ENCODE measurements at places on chromosomes 6 and 20. TPM values are rescaled to one million over a fixed set of nuclear protein-coding genes. Genes with fewer than 3 reads are reported as not detected.

DNA sequence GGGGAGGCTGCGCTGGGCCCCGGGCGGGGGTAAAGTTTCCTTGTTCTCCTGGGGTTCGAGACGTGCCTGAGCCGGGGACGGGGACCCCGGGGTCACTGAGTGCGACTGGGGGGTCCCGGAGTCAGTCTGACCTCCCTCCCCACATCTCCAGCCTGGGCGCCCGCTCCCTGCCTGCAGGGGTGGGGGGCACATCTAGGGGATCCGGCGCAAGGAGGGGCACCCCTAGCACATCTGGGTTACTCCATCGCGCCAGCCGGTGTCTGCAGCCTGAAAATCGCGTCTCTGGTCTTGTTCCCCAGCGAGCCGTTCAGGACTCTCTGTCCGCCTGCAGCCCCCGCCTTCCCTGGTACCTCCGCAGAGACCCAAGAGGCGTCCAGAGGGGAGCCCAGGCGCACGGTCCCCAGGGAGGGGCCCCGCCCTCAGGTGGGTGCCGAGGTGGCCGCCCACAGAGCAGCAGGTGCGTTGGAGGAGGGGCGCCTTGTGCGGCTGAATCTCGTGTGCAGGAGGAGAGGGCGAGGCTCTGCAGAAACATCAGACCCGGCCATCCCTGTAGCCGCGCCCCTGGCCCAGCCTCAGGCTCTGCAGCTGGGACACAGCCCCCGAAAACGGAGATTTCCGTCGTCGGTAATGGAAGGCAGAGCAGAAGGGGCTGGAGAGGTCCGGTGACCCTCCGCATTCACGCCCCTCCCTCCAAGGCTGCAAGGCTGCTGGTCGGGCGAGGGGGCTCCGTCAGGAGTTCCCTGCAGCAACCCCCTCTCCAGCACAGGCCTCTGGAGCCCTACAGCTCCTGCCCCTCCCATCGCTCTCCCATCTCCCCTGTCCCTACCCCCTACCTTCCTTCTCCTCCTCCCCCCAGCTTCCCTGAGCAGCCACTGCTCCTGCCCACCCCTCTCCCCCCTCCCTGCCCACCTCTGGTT, 628 bp upstream of the CHRNA4 start:
- no peak for DNase-seq

DNA sequence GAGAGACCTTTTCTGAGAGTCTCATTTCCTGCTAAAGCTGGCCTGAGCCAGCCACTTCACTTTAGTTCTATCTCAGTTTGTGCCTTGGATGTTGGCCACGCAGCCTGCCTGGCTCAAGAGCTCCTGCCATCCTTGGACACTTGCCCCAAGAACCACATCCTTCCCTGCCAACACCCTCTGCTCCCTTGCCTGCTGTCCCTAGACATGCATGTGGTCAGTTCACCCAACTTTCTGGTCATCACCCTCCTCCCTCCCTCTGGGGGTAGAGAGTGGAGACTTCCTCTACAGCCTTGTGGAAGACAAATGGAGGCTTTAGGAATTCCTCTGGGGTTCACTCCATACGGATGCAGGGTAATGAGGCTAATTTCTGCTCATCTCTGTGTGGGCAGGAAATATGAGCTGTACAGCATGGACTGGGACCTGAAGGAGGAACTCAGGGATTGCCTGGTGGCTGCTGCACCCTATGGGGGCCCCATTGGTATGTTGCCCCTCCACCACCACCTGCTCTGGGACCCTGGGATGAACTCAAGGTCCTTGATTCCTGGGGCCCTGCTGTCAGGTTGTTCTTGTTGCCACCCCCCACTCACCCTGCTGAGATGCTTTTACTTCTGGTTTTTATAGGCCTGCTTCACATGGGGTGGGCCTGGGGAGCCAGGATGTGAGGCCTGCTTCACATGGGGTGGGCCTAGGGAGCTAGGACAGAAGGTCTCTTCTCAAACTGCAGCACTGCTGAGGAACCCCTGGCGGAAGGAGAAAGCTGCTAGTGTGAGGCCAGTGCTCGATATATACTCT, 13.8 kb upstream of the PTPRA start:
- no peak for DNase-seq

GRCh38 chr20:57598060-57598459, 22.2 kb downstream of the ZBP1 start:
- DNase-seq, result no peak

DNA sequence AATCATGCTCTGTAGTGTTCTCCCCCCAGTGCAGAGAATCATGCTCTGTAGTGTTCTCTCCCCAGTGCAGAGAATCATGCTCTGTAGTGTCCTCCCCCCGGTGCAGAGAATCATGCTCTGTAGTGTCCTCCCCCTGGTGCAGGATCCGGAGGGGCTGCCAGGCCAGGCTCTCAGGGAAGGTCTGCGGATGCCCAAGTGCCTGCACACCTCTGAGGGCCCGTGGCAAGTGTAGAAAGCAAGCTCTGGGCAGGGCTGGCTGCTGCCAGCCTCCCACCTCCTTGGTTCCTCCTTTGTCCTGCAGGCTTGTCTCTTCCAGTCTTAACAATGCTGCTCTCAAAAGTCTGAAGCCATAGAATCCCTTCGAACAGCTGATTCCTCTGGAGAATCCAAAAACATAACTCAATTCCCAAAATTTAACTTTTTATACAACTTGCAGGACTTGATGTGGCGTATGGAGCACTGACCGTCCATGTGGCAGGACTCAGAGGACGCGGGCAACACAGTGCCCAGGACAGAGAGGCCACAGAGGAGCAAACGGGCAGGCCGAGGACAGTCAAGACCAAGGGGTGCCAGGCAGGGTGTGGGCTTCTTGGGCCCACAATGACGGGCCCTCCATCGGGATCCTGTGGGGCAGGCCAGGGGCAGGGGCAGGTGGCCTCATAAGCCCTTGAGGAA, 44.6 kb upstream of the BHLHE23 start:
- no peak for DNase-seq

APOM gene
- total RNA-seq, result 0.97 TPM
